ENCODE measurements at places on chromosomes 3 and 15.

DNA sequence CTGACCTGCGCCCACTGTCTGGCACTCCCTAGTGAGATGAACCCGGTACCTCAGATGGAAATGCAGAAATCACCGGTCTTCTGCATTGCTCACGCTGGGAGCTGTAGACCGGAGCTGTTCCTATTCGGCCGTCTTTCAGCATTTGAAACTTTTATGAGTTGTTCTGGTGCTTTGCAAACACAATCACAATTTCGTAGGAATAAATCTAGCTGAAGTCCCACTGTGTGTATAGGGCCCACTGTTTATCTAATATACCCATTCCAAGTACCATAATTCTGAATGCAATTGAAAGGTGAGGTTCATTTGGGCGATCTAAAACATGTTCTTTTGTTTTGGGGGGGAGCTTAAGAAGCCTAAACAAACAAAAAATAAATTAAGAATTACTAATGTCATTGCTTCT is 572.1 kb downstream of the FGF12 start:
- DNase-seq: no peak

DNA sequence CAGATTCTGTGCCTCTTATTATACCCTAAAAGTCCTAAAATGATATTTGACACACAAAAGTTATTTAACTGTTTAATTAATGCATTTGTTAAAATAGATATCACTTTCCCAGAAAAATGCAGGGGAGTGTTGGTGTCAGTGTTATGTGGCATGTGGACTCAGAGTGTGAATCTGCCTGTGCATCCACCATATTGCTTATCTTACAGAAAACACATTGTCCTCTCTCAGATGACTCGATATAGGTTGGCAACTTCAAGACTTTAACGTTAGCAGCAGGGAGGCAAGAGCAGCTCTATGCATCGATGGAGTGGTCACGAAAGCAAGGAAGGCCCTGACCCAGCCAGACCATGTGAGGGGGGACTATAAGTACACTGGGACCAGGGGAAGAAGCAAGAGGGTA is 165.4 kb upstream of the DCBLD2 start:
- no peak for DNase-seq

DNA sequence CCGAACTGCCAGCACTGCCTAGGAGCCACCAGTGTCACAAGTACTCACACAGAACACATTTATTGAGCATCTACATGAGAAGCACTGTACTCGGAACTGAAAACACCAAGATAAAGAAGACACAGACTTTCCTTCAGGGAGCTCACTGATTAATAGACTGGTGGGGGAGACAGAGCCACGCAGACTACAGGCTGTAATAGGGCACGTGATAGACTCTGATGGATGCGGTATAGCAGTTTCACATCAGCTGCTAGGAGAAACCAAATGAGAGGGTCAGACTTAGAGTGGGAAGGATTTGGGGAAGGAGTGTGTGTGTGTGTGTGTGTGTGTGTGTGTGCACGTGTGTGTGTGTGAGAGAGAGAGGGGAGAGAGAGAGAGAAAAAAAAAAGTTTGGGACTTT is 12.1 kb downstream of the EPHB1 start:
- DNase-seq: no peak

GRCh38 chr3:133992381-133992780 is 37.3 kb downstream of the SLCO2A1 start:
- DNase-seq: no peak

- DNase-seq: no peak
These were observed 20.9 kb upstream of the SSUH2 start for GRCh38 chr3:8665407-8665896.

DNA sequence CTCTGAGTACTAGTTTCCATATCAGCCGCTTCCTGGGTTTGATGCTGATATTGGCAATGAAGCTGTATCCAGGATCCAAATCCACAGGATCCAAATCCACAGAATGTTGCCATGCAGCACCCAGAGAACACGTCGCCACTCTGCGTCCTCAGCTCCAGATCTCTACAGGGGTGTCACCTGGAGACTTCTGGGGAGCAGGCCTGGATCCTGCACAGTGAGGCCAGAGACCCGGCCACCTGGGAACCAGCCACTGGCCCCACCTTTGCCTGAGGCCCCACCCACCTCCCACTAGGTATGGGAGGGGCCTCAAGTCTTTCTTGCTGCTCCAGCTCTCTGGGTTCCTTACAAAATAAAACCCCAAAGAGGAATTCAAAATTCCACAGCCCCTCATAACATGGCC is 123.9 kb downstream of the LRRK1 start:
- DNase-seq: no peak

GRCh38 chr3:178743297-178743696 is 207.1 kb downstream of the KCNMB2 start:
- DNase-seq: no peak
